ENCODE measurements at places on chromosomes 6 and 20.

DNA sequence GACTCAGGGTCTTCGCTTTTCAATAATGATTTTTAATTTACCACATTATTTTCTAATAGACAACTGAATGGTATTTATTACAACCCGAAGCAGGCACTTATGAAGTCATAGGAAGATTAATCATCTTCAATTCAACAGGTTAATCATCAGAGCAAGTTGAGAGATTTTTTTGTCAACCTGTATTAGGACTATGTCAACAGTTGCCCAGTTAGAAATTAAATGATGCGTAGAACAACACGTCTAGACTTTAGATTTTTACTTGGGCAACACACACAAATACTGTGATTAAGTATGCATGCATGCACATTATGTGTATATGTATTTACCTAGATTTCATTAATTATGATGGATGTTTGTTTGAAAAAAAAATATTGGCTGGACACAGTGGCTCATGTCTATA is 4.3 kb downstream of the ILRUN start:
- no peak for DNase-seq

DNA sequence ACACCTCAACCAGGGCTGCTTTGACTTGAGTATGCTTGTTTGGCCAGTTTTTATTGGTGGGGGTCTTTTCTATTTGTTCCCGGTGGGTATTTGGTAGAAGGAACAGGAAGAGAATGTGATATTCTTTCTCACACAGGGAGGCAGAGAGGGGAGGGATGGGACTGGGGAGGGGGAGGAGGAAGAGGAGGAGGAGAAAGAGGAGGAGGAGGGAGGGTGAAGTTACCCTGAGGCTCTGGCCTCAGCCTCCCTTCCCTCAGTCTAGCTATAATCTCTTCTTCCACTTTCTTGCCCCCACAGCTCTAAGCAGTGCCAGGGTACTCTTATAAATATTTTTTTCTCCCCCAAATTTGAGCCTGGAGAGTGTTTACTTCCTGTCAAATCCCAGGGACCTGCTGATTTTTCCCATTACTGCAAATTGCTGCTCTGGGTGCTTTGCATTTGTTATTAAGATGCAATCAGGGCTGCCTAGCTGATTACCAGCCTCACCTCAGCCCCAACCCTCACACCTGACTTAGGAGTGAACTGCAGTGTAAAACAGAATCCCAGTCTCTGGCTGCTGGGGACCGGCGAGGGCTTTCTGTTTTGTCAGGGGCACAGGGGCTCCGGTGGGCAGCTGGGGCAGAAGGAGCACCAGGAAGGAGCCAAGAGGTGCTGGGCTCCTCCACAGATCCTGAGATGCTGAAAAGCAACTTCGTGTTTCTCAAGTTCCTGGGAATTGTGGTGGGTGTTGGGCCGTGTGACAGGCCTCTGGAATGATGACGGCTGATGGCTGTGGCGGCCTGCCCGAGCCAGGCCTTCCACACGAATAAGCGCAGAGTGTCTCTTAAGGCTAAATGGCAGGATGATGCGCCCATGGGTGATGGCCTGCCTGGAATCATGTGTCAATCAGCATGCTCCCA is 141.4 kb downstream of the CD83 start:
- DNase-seq, result peak; percentile 49

- DNase-seq, result no peak
These were observed 143.3 kb downstream of the PRL start for GRCh38 chr6:22153384-22154158.

DNA sequence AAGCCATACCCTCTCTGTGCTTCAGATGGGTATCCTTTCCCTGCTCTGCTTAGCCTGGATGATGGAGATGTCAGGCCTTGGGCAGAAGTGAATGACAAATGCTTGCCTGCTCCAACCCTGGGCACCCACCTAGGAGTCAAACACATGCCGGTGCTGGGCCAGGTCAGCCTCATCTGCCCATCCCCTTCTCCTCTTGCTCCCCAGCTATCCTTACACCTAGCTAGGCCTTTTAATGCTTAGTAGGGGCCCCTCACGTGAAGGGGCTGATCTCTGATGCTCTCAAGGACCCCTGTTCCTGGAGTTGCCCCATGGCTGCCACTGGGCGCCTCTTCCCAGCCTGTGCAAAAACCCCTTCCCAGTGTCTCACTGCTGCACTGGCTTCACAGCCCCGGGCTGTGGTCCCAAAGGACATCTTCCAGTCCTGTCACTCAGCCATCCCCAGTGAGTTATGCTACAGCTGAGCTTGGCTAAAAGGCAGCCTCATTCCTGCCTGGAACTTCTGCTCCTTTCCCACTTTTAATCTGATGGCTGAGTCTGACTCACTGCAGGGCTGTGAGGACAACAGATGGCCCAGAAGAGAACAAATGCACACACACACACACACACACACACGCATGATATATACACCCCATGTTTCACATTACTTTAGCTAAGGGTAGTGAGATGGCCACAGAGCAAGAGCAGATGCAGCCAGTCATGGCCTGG is 12.8 kb upstream of the SDCBP2 start:
- no peak for DNase-seq

DNA sequence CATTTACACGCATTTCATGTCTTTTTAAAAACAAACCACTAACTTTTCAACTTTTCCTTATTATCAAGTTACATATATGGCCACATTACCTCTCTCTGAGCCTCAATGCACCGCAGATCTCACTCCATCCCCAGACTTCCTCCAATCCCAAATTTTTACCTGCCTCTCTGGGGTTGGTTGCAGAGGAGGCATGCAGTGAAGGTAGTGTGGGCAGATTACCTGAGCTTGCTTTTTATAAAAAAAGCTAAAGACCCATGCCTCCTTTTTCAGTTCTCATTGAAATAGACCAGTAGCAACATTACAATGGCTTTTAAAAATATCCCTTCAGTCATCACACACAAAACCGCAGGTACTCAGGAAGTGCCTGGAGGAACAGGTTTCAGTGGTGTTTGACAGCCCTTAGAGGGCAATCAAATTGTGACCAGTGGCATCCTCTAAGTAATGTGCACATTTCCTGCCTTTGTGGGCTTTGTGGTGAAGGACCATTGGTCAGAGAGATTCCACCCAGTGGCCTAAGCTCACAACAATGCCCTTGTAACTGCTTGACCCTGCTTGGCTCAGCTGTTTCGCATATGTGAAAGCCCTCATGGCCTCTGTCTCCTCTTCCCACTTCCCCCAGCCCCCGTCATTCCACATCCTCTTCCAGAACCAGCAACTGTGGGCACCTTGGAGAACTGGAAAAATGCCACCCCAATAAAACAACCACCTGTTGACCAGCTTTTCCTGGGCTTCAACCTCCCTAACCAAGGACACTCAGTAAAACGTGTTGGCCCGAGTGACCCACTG is 30.2 kb upstream of the IL17A start:
- peak; percentile 52 for DNase-seq

- DNase-seq, result no peak
These were observed 494.6 kb downstream of the RFPL4B start for GRCh38 chr6:112841553-112842329.

DNA sequence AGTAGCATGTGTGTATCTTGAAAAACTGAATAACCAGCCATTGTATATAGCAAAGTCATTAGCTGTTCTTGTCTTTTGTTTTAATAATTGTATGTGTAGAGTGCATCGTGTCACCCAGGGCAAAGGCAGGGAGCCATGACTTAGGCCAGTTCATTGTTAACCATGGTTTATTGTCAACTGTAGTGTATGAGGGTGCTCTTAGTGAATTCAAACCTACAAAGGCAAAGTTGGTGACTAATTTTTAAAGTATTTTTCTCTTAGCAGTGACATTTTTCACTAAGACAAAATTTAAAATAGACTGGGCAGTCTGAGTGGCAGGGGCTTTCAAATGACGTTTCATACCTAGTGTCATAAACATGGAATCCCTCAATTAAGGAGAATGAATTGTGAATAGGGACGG is 79.0 kb downstream of the TULP4 start:
- DNase-seq, result no peak

- no peak for DNase-seq
These were observed 6.9 kb upstream of the PPP1R3G start for GRCh38 chr6:5078121-5078669.

DNA sequence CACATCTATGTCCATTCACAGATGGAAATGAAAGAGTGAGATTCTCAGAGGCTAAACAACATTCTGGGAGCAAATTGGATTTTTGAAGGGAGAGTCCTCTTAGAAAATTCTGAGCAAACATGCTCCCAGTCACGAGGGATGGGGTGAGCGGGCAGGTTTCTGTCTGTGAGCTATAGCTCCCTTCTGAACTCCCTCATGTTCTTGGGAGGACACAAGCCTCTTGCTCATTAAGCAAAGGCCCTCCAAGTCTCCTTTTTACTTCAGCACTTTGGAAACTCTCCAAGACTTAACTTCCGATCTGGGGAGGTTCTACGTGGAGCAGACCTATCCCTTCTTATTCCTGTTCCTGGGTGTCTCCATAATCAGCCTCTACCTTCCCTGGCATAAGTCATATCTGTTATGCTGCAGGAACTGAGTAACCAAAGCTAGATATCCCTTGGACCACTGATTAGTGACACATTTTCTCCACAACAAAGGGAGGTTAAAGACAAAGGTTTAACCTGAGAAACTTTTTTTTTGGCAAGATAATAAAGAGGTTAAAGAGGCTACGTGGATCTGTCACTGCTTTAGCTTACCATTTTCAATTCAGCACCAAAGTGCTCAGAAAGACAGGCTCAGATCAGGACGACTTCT is 33.0 kb upstream of the SMIM29 start:
- DNase-seq, result no peak

DNA sequence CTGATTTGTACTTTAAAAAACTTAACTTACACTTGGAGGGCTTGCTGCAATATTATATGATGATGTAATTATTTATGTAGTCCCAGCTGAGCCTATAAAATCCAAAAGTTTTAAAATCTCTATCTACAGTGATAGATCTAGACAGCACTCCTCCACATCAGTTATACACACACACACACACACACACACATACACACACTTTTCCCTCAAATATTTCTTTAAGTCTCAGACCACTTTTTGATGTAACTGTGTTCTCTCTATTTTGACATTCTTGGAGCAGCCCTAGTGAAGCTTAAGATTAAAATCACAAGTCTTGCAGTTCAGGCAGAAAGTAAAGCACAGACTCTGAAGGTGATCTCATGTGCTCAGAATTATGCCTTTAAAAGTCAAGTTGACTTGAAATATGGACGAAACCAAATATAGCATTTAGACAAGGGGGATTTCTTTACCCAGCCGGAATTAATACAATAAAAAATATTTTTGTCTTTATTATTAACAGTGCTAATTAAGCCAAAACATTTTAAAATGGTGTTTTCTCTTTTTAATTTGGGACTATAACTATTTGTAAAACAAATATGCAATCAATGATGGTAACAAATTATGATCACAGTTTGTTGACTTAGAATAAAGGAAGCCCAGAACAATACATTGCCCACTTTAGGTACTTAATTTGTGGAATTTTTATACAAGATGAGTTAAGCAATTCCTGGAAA is 63.5 kb upstream of the TMEM30A start:
- DNase-seq, result no peak

GRCh38 chr6:105005451-105005850 is 48.5 kb downstream of the LIN28B start:
- DNase-seq, result no peak

DNA sequence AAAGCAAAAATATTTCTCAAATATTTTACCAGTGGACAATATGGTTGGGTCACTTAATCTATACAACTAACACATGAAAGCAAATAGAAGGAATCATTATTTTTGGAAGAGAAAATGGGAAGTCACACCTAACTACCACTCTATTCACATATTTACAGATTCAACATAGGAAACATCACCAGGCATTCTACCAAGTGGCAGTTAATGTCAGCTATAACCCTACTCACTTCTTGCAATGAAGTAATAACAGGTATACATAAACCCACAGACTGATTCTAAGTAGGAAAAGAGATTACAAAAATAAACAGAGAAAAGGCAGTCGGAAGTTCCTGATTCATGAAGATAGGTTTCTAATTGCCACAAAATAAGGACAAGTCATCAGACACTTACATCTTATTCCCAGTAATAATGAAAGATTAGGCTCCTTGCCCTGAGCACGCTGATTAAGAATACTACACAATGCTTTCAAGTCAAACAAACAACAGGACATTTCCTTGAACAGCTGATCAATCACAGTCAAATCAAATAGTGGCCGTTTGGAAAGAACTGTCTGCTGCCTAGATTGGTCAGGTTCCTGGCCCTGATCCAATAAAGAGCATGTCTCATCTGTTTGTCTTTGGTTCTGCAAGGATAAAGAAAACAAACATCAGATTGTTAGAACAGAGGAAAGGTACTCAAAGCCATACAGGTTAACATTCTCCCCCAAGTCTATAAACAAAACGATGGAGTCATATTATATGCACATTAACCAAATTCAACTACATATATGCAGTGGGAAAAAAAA is 79.2 kb upstream of the PLN start:
- no peak for DNase-seq

GRCh38 chr6:36230371-36230770 is 33.8 kb downstream of the BRPF3 start:
- no peak for DNase-seq

DNA sequence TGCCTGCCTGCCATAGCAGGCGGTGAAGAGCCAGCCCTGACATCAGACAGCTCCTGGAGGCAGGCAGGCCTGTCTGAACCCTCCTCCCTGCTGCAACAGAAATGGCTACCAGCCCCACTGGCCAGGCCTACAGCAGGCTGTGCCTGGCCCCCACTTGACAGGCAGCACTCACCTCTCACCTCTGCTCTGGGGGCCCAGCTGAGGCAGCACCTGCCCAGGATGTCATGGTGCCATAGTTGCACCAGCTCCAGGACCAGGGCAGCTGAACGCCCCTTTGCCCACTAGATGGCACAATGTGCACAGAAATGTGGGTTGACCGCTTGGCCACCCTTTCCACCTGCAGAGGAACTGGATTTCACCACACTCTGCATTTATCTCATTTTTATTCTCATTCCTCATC is 30.6 kb downstream of the MRPL14 start:
- DNase-seq, result peak; percentile 75

DNA sequence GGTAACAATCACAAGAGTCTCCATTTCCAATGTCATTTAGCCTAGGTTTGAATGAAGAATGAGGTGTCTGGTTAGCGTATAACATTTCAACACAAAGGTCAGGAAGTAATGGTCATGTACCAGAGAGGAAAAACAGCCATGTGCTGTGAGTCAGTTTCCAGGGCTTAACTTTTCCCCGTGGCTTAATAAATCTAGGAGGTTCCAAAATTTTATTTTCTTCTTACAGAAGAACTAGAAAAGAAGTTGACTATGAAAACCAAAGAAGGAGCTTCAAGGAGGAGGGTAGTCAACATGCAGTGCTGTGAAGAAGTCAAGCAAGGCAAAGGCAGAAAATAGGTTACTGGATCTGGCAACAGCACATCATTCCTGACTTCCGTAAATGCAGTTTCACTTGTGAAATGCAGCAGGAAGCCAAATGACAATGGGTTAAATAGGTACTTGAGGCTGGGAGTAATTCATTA is 8.4 kb upstream of the GABRR2 start:
- DNase-seq, result no peak
